ENCODE measurements at places on chromosomes 2 and 18.

- no peak for DNase-seq
Measured at GRCh38 chr2:146814971-146815370, 1029.9 kb upstream of the ACVR2A start.

DNA sequence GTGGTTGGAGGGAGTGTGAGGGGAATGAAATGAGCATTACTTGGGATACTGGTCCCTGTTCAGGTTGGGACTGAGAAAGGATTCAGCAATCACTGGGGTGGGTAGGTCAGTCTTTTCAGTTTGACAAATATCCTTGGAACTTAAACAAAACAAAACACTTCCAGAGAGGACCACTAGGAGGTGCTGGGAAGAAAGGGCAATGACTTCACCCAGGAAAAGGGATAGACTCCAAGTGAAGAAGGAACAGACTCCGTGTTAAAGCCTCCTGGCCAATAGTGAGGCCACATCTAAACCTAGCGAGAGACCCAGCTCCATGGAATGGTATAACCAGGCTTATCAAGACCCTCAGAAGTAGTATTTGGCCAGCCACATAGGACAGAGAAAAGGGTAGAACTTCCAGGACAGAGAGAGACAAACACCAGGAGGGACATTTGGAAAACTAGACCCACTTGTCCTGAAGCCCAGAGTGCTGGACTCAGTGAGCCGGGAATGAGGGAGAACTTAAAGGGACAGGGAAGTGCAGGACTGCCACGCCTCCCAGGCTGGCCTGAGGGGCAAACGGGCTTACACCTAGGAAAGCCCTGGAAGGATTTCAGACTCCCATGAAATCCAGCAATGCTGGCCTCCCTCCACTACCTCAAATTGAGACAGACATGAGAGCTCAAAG, 19.6 kb upstream of the KCNG3 start:
- DNase-seq, result peak; percentile 46

- DNase-seq, result no peak
Measured at GRCh38 chr18:54883816-54884604, 55.7 kb downstream of the RAB27B start.

- DNase-seq, result no peak
Measured at GRCh38 chr2:231000211-231000904, 4.4 kb downstream of the SPATA3 start.

DNA sequence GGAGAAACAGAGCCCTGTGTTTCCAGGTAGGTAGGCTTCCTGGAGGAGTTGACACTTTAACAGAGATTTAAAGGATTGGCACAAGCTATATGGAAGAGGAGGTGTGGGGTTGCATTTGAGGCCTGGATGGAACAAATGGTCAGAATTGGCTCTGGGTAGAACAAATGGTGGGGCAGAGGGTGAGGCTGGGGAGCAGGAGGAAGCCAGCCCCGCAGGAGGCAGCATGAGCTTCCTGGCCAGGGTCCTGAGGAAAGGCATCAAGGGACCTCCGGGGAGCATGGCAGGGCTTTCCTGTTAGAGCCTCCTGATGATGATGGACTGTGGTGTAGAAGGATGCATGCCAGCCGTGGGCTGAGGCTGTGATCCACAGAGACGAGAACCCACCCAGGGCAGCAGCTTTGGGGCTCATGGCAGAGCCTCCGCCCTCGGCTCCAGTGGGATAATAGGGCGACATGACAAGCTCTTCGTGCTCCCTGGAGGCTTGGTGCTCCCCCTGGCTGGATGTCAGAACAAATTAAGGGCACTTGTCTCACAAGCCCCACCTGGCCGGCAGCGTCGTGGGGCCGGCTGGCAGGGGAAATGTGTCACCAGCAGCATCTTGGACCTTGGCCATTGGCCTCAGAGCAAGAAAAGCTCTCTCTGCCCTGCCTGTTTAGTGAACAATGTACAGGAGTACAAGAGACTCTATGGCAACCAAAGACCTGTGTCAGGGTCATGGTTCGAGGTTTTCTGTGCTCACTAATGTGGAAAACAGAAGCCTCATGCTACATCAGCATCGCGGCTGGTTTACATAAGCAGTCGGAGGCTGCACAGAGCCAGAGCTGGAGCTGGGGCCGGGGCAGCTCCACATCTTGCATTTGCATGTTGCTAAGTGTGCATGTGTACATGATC, 153.5 kb downstream of the MYCN start:
- peak; percentile 91 for DNase-seq

- no peak for DNase-seq
Measured at GRCh38 chr2:10992023-10992791, 80.5 kb downstream of the KCNF1 start.

- DNase-seq, result peak; percentile 51
Measured at GRCh38 chr18:70221156-70221914, 15.8 kb upstream of the RTTN start.

GRCh38 chr2:43019536-43020183, 206.7 kb downstream of the ZFP36L2 start:
- no peak for DNase-seq

DNA sequence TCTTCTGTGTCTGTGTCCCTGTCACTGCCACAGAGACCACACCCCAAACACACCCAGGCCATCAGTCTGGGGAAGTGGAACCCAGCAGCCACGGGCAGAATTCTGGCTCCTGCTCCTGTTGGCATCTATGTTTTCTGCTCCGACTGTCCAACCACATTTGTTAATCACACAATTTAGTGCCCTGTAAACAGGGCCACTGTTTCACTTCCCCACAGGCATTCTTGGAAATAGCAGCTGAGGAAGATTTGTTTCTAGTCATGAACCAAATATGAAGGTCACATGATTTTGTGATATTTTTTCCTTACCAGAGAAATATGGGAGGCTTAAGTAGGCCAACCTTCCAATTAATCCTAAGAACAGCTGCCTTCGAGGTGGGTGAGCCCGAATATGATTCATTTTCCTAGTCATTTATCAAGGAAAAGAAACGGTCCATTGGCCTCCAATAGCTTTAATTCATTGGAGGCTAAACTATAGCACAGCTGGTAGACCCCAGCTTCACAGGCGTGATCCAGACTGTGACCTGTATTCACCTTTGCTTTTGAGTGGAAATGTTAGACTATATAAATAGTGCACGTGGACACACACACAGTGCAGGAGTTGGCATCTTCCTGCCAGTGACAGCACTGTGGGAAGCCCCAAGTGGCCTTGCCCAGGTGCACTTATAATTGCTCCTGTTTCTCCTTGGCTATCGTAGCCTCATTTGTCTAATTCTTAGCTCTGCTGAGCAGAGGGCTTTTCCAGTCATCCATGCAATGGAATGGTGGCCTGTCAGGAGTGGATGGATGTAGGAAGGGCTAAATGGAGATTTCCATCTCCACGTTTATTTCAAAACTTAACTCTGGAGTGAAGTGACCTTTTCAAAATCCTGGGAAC, 267.9 kb downstream of the LPIN1 start:
- no peak for DNase-seq

- DNase-seq, result no peak
Measured at GRCh38 chr18:73258375-73259087, 390.7 kb upstream of the NETO1 start.

DNA sequence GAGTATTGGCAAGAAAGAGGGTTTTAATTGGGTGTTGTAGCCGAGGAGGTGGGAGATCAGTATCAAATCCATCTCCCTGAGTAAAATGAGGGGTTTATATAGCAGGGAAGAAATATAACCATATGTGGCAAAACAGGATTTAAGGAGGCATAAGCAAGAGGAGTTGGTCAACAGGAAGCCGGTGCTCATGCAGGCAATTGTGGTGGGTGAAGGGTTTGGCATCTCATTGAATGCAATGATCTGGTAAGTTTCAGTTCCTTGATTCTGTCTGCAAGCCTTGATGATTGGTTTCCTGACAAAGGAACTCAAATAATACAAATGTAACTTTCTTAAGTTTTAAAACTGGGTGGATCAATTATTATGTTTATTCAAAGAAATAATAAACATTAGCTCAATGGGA, 564.4 kb upstream of the LINC00305 start:
- no peak for DNase-seq

DNA sequence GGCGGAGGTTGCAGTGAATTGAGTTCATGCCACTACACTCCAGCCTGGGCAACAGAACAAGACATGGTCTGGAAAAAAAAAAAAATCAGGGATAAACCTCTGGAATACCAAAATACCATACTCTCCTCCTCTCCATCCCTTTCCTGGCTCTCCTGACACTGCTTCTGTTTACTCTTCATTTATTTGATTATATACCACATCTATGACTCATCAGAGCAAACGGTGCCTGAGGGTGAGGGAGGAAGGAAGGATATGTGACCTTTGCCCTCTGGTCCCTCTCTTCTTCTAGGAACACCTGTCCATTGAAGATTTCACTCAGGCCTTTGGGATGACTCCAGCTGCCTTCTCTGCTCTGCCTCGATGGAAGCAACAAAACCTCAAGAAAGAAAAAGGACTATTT, 30.0 kb downstream of the VIL1 start:
- no peak for DNase-seq

DNA sequence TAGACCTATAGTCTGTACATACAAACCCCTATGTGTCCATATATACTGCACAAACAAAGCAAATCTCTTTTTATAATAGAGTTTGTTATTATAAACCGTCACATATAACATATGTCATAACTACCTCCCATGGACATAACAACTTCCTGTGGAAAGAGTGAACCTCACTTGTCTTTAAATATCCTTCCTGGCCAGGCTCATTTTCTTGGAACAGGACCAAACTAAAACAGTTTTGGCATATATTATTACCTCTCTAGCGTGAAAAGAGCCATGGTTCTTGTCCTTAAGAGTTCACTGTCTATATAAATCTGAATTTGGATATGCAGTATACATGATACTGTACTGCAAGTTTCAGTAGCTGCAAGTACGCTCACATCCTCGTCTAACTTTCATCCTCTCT, 28.3 kb upstream of the DNAJC27 start:
- DNase-seq, result no peak

- no peak for DNase-seq
Measured at GRCh38 chr18:26421503-26421902, 126.8 kb downstream of the KCTD1 start.

GRCh38 chr2:196594158-196594557, 45.4 kb upstream of the CCDC150 start:
- no peak for DNase-seq

DNA sequence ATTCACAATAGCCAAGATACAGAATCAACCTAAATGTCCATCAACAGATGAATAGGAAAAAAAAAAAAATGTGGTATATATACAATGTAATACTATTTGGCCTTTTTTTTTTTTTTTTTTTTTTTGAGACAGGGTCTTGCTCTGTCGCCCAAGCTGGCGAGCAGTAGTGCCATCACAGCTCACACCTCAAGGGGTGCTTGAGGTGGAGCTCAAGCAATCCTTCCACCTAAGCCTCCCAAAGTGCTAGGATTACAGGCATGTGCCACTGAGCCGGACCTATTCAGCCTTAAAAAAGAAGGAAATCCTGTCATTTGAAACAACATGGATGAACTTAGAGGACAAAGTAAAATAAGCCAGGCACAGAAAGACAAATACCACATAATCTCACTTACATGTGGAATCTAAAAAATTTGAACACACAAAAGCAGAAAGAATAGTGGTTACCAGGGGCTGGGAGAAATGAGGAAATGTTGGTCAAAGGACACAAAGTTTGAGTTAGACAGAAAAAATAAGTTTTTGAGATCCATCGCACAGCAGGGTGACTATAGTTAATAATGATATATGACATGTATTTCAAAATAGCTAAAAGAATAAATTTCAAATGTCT, 26.0 kb downstream of the TLK1 start:
- DNase-seq, result no peak

- DNase-seq, result no peak
Measured at GRCh38 chr2:52874466-52875106, 893.0 kb upstream of the CHAC2 start.

DNA sequence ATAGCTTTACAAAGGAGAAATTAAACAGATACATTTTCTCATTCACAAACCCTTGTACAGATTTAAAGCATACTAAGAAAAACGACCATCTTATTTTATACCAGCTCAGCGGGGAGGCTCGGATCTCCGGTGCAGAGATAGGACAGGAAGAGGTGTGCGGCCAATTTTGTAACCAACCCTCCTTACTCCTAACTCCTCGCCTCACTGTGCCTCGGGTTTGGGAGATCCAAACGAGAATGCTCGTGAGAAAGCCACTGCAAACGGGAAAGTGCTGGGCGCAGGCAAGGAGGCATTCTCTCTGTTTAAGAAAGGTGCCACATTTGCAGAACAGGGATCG, 1.2 kb downstream of the KDSR start:
- no peak for DNase-seq

GRCh38 chr18:55768255-55768654, 180.3 kb upstream of the TCF4 start:
- no peak for DNase-seq

DNA sequence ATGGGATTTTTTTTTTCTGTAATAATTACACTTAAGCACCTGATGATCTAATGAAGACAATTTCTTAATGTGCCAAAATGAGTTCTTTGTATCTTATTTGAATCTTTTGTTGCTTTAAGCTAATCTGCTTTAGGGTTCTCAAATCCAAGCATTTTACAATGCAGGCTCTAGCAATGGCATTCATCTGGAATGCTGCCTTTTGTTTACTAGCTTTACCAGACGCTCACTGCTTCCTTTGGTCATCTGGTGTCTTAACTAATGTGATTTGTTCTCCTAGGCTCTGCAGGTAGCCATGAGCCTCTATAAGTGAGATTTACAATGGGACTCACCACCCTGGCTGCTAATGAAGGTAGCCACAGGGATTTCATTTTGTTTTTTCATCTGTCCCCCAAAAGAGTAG, 100.3 kb downstream of the GREB1L start:
- no peak for DNase-seq

DNA sequence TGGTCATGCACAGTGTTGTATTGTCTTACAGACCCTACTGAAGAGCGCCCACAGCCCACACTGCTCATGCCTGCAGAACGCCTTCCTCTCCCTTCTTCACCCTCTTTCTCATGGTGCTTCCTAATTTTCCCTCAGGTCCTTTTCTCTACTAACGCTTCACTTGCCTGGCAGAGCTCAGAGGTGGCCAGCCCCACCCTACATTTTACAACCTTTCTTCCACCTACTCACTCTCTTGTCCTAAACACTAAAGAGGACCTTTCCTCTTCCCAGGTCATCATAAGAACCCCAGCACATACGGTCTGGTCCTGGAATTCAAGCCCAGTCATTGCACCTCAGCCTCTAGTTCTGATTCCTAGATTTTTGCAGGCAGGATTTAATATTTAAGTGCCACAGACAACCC, 11.7 kb upstream of the LGALSL start:
- DNase-seq, result no peak

Measured in G401 (cell line).